ENCODE measurements at places on chromosomes 3 and 15.

- DNase-seq, result no peak
These were observed 216.3 kb upstream of the LRTM1 start for GRCh38 chr3:55144015-55144673.

- no peak for DNase-seq
These were observed 600 bp upstream of the USP3 start for GRCh38 chr15:63503739-63504246.

DNA sequence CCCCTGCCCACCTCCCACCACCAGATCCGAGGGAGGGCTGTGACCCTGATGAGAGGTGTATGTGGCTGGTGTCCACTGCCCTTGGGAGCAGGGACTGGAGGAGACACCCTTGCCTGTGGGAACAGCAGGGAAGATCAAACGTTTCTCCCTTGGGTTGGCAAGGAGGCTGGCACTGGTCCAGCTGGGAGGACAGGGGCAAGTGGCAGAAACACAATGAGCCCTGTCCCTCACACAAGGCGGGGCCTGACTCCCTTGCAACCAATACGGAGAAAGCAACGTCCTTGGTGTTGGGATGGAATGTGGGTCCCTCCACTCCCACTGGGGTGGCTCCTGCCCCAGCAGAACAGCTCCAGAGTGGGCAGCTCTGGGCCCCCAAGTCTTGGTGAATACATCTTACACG is 5.2 kb downstream of the HYAL2 start:
- DNase-seq, result no peak

- DNase-seq, result no peak
These were observed 104.9 kb upstream of the ZBED2 start for GRCh38 chr3:111700054-111700453.

DNA sequence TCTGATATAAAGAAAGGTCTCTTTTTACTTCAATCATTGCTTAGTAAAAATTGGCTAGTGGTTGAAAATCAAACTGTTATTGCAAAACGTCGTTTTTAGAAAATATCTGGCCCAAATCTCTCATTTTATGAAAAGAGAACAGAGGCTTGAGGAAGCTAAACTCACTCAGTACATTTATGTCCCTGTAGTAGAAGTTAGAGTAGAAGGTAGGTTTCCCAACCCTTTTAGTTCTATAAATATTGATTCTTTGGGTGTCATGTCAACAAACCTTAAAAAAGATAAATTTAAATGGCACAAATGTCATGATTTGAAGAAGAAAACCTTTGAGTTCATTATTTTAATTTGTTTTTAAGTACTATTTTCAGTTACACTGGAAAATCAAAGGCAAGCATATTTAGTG is 722.3 kb upstream of the NECTIN3 start:
- DNase-seq, result no peak

GRCh38 chr3:27484015-27484844 is at the start of gene SLC4A7:
Gene SLC4A7 (minus strand): TSS chr3:27484384. CDS start chr3:27484126, 258 bp downstream.
- peak; percentile 99 for DNase-seq

DNA sequence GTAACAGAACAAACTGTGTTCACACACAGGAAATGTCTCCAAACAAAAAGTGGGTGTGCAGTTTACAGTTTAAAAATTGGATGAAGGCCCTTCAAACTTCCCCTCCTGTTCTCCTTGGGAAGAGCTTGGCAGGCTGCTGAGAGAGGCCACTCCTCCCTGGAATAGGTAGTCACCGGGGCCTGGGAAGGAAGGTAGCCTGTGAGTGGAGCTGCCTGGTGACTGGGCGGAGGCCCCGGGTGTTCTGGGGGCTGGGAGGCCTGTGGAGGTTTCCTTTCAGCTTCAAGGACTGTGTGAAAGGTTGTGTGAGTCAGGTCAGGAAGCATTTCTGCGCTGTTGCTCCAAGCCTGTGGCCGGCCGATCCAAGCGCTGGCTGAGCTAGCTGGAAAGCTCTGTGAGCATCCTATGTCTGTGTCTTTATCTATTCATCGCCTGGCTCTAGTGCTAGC is 14.1 kb downstream of the SLCO3A1 start:
- DNase-seq, result no peak

- DNase-seq, result no peak
These were observed 36.4 kb upstream of the ATP2C1 start for GRCh38 chr3:130857336-130858026.

- no peak for DNase-seq
These were observed 180.4 kb upstream of the STT3B start for GRCh38 chr3:31352331-31352730.

GRCh38 chr15:82100111-82100929 is 54.5 kb upstream of the MEX3B start:
- DNase-seq, result no peak

DNA sequence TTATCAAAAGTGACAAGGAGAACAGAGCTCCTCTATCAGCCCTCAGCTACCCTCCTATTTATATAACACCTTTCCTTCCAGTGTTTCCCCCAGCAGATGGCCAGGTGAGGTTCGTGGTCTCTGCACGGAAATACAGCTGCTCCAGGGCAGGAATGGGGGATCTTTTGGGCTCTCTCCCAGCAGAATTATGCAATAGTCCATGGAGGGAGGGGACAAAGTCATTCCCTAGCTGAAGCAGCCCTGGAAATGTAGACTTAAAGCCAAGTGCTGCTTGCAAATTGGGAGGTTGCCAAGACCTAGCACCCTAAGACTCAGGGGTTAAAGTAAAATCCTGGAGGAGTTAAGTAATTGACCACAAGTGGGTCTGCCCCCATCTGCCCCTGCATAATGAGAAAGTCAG is 256.3 kb downstream of the LRTM1 start:
- no peak for DNase-seq

DNA sequence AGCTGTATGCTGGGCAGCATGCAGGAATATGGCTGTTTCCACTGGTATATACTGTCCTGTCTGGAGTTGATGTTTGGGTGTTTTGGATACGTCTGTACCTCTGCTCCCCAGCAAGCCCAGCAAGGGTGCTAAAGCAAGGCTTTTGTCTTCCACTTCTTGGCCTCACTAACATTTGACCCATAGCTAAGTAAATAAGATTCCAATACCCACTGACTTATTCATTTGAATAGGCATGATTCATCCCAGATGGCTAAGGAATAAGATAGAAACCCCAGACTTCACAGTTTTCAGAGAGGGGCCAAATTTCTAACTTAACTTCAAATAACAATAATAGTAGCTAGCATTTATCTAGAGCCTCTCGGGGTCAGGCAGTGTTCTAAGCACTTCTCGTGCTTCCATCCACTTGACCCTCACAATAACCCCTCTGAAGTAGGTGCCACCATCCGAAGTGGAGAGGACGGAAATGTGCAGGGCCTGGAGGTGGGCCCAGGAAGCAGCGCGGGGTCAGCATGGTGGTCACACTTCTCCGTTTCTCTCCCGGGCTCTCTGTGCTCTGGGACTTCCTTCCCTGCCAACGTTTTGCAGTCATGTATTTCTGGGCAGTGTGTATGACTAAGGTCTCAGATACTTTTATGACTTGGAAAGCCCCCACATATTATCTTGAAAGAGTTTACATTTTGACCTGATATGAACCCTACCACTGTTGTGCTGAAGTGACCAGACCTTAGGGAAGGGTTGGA is 39.3 kb downstream of the LRRK1 start:
- DNase-seq, result no peak

DNA sequence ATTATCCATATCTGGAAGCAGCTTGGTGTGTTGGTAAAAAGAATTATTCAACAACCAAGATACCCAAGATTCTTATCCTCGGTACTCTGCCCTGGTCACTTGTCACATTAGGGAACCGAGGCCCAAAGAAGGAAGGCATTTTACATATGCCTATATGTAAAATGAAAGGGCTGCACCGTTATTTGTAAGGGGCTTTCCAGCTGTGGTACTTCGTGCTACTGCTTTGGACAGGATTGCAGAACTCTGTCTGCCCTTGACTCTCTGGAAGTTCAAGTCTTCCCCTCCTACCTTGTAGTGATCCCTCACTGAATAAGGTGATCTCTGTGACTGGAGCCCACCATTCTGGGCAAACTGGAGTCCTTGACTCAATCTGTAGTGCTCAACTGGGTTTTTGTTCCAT is 198.9 kb upstream of the TOPAZ1 start:
- DNase-seq, result no peak
